ENCODE measurements at places on chromosomes 2 and 18. TPM values are rescaled to one million over a fixed set of nuclear protein-coding genes. Genes with fewer than 3 reads are reported as not detected.

Gene ANKRD53
- total RNA-seq = not detected

DNA sequence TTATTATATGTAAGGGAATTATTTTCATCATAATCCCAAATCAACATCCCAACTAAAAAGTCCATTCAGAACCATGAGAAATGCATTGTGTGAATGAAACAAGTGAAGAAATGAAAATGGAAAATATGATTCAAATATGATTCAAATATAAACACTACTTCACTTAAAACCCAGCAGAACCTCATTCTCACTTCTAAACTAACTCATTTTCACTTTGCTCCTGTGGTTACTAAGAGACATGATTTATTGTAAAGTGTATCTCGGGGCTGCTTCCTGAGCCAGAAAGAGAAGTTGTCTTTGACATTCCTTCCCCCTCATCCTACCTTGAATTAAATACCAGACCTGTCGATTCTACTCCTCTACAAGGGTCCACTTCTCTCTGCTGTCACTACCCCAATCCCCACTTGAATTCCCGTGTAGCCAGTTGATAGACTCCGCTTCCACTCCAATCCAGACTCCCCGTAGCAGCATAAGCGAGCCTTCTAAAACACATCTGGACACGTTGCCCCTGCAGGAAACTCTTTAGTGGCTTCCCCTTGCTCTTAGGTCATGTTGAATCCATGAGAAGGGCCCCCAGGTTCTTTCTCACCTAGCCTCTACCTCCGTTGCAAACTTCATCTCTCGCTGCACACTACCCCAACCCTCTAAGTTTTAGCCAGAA is 697.0 kb upstream of the ID2 start:
- no peak for DNase-seq

GRCh38 chr2:9846554-9846953 is 3.3 kb downstream of the TAF1B start:
- no peak for DNase-seq

DNA sequence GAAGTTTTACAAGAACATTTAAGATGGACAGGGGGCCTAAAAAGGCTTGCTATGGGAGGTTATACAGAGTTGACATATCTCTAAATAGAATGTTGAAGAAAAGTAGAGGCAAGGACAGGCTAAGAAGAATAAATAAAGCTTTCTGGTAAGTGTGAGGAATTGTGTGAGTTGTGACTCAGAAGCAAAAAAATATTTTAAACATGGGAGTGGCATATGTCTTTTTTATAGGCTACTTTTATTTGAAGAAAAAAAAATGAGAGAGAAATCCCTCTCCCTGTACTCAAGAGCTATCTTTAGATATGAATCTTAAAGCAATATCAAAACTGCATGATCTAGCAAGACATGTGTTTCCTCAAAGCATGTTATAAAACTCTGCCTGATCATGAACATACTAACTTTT is 41.1 kb downstream of the RAB3GAP1 start:
- no peak for DNase-seq

DNA sequence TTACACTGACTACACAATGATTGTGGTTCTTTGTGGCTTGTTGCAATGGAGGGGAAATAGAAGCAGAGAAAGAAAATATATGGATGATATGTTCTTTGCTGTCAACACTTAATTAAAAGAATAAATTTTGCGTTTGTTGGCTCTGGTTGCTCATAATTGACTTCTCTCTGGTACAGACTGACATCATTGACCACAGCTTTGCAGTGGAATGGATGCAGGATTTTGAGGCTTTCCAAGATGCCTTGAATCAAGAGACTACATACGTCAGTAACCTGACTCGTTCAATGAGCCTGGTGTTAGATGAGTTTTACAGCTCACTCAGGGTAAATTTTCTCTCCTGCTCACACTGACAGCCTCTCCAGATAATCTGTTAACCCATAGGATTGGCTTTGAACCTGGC is 9.9 kb downstream of the GPN1 start:
- DNase-seq = no peak

GRCh38 chr2:68779595-68779994 is 45.0 kb downstream of the ARHGAP25 start:
- no peak for DNase-seq
